Activated CD4-positive, alpha-beta T cell treated with anti-CD3 and anti-CD28 coated beads, Interleukin-2, Interleukin-4, amounts not matched to agents 100 ng/mL and 50 ng/mL, durations not matched to agents 16 hours and 8 hours (primary cell): ENCODE measurements at places on chromosomes 16 and 17.
A peak's percentile ranks its signal among the peaks of the same experiment; 100 is the strongest.

- DNase-seq: no peak
Measured at GRCh38 chr17:79132271-79133064, 57.8 kb downstream of the ENGASE start.

DNA sequence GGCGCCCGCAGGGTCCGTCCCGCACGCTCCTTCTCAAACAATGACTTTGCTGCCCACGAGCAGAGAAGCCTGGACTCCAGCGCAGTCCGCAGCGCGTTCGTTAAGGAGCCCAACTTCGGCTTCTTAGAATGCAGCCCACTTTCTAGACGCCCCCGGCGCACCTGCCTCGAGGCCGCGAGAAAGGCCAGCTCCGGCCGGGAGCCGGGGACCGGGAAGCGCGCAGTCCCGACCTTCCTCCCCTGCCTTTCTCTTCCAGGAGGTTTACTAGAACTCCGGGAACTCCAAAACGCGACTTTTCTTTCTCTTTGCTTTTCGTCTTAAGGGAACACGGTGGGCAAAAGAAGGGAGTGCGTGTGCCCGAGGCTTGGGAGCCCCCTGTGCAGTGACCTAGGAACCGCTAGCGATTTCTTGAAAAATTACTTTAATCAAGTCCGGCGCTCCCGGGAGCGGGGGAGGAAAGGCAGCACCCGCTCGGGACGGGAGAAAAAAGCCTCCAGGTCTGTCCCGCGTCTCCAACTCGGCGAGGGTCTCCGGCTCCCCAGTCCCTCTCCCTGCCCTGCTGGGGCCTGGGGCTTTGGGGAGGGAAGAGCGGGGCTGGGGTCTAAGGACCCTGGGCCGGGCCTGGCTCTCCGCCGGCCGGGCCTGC lies 2.6 kb downstream of the HNF1B start:
- no peak for DNase-seq

- no peak for DNase-seq
Measured at GRCh38 chr17:38660097-38661025, 14.4 kb downstream of the EPOP start.

GRCh38 chr16:57244463-57244766 lies 644 bp upstream of the ARL2BP start:
- DNase-seq: no peak

DNA sequence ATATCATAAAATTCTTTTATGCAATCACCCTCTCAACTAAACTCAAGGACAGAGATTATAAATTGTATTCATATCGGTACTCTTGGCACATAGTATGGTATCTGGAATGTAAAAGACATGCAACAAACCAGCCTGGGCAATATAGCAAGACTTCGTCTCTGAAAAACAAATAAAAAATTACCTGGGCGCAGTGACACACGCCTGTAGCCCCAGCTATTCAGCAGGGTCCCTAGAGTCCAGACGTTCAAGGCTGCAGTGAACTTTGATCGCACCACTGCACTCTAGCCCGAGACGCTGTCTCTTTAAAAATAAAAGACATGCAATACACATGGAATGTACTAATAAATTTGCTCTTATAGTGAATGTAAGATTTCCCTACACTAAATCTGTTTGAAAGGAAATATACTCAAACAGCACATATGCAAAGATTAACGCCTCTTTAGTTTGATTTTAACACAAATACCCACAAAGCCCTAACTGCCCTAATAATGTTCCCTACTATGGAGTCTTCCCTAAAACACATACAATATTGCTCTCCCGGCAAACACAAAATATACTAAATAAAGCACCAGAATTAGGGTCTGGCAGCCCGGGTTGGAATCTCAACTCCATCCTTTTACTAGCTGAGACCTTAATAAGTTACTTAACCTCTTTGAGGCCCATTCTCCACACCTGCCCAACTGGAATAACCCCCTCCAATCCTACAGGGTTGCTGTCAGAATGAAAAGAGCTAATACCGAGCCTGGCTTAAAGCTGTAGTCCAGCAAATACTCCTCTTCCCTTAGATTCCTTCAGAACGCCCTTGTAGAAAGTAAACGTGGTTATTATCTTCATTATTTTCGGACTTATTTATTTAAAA lies 1.2 kb downstream of the ABCA5 start:
- DNase-seq: no peak

GRCh38 chr17:41256291-41256685 lies 1.1 kb downstream of the KRTAP9-9 start:
- DNase-seq: no peak

DNA sequence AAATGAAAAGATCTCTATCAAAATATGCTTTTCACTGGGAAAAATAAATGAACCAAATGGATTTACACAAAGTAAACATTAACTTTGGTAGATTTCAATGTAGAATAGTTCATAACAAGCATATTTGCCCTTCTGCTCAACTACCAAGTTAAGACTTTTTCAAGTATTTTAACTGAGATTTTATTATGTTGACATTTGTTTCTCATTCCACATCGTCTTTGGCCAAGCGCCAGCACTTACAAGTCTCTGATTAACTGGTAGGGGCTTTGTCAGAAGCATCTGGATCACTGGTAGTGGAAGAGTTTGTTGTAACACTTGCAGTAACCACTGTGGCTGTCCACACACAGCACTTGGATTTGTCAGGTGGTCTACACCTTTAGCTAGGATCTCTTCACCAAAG lies 22.9 kb downstream of the SLFN12L start:
- no peak for DNase-seq

GRCh38 chr16:47567321-47567720 lies 106.2 kb downstream of the PHKB start:
- no peak for DNase-seq

DNA sequence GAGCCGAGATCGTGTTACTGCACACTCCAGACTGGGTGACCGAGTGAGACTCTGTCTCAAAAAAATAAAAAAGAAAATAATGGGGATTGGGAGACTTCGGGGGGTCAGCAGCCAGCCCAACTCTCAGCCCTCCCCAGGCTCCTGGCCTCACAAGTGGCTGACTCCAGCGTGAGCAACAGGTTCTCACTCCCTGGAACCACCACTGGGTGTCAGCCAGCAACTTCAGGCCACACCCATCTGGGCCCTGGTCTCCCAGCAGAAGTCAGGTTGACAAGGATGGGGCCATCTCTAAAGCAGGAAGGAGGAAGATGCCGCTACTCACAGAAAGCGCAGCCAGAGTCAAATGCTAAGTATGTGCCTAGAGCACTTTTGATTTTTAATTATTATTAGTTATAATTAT lies 139.4 kb downstream of the C16orf78 start:
- no peak for DNase-seq

GRCh38 chr17:56441308-56441707 lies 152.2 kb upstream of the NOG start:
- no peak for DNase-seq

DNA sequence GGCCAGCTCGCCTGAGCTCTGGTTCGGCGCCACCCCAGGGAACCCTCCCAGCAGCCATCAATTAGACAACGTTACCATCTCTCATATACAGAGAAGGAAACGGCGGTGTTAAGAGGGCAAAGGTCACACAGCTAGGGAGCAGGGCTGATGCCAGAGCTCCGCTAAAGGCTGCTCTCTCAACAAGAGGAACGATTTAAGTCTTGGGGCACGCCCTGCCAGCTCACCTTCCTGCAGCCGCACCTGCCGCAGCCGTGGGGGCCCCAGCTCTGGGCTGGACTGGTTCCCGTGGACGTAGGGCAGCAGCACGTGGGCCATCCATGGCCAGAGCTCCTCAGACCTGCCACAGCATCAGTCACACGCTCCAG lies 43.5 kb downstream of the PKD1 start:
- no peak for DNase-seq

- DNase-seq: no peak
Measured at GRCh38 chr17:67974598-67975066, 21.6 kb downstream of the C17orf58 start.

DNA sequence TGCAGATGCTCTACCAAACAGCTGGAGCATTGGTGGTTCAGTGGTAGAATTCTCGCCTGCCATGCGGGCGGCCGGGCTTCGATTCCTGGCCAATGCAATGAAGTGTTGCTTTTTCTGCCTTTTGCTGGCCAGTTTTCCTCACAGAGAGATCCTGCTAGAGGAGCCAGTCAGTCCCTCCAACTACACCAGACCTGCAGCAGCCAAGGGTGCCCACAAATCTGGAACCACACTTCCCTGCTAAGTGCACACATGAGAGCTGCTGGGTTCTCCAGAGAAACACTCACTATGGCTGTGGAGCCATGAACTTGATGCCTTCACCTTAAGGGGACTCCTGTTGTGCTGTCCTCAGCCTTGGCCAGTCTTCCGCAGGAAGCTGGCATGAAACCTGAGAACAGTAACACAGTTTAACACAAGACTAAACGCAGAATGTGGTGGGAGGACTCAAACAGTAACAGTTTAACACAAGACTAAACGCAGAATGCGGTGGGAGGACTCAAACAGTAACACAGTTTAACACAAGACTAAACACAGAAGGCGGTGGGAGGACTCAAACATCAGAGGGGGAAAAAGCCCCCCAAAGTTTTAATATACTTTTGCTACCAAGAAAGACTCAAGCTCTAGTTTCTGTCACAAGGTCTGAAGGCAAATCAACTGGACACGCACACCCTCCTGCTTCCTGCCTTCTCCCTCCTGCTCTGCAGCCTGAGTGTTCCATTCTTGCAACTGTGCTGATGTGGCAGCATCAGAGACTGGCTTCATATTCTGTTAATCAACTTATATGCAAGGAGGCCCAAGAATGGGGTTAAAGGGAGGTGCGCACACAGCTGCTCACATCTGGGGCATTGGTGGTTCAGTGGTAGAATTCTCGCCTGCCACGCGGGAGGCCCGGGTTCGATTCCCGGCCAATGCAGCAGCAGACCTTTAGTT lies 12.0 kb downstream of the VAC14 start:
- DNase-seq: no peak

DNA sequence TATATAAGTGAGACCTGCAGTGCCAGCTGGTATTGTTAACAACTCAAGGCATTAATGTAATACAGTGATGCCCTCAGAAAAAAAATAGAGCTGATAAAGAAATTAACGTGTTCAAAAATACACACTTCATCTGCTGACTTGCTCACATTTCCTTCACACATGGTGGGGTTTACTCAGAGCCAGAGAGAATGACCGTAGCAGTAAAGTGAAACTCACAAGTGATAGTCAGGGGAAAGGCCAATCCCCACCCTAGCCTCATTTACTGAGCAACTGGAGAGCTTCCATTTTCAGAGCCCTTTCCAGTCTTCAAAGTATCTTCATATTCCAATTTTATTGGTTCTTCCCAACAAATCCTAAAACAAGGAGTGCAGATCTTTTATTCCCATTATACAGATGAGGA lies 74.0 kb upstream of the HLF start:
- DNase-seq: no peak

GRCh38 chr16:1557576-1557975 lies 24.1 kb downstream of the TMEM204 start:
- no peak for DNase-seq

- DNase-seq: no peak
Measured at GRCh38 chr16:50267151-50267631, 840 bp downstream of the ADCY7 start.

DNA sequence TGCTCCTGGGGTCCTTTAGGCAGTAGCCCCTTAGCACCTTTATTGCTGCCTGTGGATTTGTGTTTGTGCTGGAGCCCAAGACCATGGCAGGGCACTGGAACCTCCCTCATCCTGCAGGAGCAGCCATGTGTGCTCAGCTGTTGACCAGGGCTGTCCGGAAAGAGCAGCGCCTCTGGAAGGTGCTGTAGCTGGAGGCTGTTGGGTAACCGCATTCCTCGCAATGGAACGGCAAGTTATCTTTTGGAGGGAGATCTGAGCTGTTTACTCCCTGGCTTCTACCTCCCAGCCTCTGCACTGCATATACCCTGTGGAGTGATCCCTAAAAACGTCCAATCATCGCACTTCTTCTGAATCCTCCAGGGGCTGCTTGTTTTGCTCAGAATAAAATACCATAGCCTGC lies 291.0 kb downstream of the SNX29 start:
- no peak for DNase-seq

- DNase-seq: peak; percentile 44
Measured at GRCh38 chr16:68287276-68288251, 23.2 kb downstream of the SLC7A6OS start.

- DNase-seq: peak; percentile 20
Measured at GRCh38 chr17:80441133-80441578, 26.2 kb downstream of the ENDOV start.

- DNase-seq: peak; percentile 54
Measured at GRCh38 chr17:43655693-43656255, 5.9 kb downstream of the MEOX1 start.

DNA sequence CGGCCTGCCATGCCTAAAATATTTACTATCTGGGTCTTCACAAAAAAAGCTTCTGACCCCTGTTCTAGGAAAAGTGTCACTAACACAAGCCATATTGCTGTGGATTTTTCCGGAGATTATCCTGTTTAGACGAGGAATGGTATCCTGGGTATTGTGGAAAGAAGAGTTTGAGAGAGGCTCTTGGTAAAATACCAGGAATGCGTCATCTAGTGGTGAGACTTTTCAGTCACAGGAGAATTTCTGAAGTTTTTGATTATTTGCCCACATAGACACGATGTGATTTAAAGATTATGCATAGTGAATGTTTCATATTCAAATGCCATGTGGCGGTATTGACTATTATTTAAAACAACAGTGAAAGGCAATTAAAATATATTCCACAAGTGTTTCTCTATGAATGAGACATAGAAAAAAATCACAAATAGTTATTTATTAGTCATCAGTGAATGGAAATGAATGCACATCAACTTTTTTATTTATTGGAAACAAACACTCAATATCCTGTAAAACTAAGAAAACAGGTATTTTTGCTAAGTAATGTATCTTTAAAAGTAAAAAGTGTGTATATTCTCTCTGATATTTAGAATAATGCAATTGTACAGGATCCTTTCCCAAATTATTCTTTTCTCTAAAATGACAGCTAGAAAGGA lies 7.8 kb downstream of the KRT28 start:
- DNase-seq: no peak

GRCh38 chr17:26963163-26963503 lies 330.8 kb upstream of the WSB1 start:
- no peak for DNase-seq

DNA sequence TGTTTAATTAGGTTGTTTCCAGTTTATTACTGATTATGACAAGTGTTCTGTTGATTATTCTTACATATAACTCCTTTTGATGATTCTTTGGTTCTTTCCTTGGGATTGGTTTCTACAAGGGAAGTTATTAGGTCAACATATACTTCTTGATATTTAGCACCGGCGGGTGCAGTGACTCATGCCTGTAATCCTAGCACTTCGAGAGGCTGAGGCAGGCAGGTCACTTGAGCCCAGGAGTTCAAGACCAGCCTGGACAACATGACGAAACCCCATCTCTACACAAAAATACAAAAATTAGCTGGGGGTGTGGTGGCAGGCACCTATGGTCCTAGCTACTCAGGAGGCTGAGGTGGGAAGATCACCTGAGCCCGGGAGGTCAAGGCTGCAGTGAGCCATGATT lies 120.2 kb upstream of the HAS3 start:
- DNase-seq: no peak

- no peak for DNase-seq
Measured at GRCh38 chr17:19796457-19796856, 48.4 kb upstream of the ALDH3A1 start.
